CD14-positive monocyte (primary cell): ENCODE measurements at places on chromosomes 1 and 21. TPM values are rescaled to one million over a fixed set of nuclear protein-coding genes. Genes with fewer than 3 reads are reported as not detected.

DNA sequence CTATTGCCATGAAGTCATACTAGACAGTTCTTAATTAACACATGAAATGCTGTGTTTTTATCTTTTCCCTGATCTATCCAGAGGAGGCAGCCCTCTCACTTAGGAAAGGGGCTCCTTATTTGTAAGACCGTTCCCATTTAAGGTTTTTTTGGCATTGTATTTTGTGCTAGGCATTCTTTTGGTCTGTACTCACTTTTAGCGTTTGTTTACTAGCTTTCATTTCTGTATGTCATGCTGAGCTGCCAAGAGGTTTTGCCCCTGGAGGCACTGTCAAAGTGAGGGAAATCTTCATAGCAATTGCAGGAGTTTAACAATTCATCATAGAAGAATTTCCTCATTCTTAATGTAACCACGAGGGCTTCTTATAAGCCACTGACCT, 59.5 kb downstream of the MTR start:
- no peak for DNase-seq

DNA sequence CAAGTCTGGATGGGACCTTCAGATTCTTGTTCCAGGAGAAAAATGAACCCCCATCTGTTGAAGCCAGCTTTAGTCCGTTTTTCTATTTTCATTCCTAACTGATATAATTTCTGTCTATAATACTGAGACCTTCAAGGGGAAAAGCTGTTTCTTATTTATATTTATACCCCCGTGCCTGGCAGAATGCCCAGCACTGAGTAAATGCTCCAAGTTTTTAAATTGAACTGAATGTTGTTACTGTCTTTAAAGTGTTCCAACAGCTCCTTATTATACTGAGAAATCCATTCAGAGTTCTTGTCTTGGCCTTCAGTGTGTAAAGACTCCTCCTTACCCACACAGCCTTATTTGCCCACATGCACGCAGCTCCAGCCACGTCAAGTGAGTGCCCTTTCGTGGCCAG, 178.6 kb upstream of the HMGB4 start:
- DNase-seq, result no peak

DNA sequence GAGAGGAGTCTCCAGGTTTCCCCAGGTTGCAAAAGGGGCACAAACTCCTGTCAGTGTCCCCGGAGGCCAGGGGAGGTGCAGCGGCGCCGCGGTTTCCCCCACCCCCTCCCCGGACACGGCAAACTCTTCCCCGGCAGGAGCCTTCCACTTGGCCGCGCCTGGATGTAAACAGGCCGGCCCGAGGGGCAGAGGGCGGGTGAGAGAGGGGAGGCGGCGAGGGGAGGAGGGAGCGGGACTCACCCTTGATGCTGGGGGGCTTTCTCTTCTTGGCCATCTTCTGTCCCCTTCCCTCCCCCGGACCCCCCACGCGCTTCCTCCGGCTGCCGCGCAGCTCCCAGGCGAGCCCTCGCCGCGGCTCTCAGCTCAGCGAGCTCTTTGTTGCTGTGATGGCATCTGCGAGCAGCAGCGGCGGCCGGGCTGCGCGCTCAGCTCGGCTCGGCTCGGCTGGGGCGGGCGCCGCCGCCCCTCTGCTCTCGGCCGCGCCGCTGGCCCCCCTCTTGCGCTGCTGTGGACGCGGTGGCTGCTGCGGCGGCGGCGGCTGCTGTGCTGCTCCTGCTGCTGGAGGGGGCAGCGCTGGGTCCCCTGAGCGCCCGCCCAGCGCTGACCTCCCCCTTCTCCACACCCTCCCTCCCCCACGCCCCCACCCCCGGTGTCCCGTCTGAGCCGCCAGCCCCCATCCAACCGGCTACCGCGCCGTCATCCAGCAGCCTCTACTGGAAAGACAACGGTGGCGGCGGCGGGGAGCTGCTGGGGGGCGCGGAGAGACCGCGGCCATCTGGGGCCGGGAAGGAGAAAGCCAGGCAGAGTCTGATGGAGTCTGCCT, 4.9 kb upstream of the SLC44A5 start:
- no peak for DNase-seq

- no peak for DNase-seq
Measured at GRCh38 chr1:5720936-5721335, 271.3 kb downstream of the NPHP4 start.

The LCA5L gene
- not detected for polyA plus RNA-seq

The PROX1 gene
- not detected for polyA plus RNA-seq
